ENCODE measurements at places on chromosomes 5 and 9. TPM values are rescaled to one million over a fixed set of nuclear protein-coding genes. Genes with fewer than 3 reads are reported as not detected.

DNA sequence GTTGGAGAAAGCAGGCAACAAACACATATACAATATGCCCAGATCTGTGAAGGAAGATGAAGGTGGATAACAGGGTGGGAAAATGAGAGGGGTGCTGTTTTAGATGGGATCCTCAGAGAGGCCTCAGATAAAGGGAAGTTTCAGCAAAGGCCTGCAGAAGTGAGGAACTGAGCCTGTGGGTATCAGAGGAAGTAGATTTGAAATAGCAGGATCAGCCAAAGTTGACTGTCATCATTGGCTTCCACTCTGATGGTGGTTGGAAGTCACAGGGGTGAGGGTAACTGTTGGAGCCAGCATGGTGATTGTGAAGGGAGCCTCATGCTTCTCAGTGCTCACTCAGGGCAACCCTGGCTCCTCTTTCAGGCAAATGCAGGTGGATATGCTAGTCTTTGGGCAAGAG, 607.2 kb upstream of the CLINT1 start:
- no peak for DNase-seq

OLFM1 gene
- 16.2 TPM for total RNA-seq

GRCh38 chr9:116282597-116282996, 129.0 kb downstream of the PAPPA start:
- no peak for DNase-seq

GRCh38 chr9:86531273-86531970, 177.2 kb upstream of the TUT7 start:
- no peak for DNase-seq

- no peak for DNase-seq
These were observed 90.0 kb upstream of the ITGA2 start for GRCh38 chr5:52898961-52899680.

TSSK1B gene
- not detected for total RNA-seq

Measured in dermis microvascular lymphatic vessel endothelial cell (primary cell).